AG04450 (cell line): ENCODE measurements at places on chromosomes 2 and 18.

DNA sequence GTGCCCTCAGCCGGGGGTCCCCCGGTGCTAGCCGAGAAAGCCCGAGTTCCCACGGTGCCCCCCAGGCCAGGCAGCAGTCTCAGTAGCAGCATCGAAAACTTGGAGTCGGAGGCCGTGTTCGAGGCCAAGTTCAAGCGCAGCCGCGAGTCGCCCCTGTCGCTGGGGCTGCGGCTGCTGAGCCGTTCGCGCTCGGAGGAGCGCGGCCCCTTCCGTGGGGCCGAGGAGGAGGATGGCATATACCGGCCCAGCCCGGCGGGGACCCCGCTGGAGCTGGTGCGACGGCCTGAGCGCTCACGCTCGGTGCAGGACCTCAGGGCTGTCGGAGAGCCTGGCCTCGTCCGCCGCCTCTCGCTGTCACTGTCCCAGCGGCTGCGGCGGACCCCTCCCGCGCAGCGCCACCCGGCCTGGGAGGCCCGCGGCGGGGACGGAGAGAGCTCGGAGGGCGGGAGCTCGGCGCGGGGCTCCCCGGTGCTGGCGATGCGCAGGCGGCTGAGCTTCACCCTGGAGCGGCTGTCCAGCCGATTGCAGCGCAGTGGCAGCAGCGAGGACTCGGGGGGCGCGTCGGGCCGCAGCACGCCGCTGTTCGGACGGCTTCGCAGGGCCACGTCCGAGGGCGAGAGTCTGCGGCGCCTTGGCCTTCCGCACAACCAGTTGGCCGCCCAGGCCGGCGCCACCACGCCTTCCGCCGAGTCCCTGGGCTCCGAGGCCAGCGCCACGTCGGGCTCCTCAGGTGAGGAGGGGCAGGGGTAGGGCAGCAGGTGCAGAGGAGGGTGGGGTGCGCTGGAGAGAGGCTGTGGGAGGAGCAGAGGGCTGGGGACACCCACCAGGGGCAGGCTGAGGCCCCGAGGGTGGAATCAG lies 14.1 kb upstream of the GMPPA start:
- no peak for DNase-seq

GRCh38 chr18:10557085-10557677 lies 31.4 kb downstream of the NAPG start:
- DNase-seq: no peak

GRCh38 chr18:57446322-57446721 lies 11.1 kb downstream of the ONECUT2 start:
- DNase-seq: no peak

DNA sequence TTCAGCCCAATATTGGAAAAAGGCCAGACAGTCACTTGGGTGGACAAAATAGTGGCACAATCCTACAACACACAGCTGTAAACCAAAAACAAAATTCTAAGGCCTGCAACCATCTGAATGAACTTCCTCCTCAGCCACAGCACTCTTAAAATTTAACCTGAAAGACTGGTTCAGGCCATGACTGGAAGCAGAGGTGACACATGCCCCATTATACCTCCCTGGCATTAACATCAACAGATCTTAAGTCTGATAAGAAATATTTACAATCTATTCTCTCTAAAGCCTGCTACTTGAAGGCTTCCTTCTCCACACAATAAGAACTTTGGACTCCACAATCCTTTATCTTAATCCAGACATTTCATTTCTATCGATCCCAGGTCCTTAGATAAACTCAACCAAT lies 192.4 kb upstream of the LRP1B start:
- no peak for DNase-seq

DNA sequence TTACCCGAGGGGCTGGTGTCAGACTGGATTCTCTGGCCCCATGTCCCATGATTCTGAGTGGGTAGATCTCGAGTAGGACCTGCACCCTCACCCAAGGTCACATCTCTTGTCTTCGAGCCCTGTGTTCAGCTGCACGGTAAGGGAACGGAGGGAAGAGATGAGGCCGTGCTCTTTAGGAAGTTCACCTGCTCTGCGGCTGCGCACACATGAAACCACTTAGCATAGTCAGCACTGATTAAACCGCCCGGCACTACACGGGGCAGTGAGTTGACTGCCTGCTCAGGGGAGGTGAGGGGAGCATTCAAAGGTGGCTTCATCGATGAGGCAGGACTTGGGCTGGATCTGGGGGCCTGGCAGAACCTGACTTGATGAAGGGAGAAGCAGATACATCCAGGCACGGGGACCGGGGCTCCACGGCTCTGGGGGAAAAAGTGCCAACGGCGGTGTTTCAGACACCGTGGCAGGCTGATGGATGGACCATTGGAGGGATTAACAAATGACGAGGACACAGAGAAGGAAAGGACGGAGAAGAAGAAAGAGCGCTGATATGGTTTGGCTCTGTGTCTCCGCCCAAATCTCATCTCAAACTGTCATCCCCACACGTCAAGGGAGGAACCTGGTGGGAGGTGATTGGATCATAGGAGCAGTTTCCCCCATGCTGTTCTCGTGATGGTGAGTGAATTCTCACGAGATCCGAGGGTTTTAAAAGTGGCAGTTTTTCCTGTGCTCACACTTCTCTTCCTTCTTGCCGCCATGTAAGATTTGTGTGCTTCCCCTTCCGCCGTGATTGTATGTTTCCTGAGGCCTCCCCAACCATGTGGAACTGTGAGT lies 248.6 kb downstream of the CYP26B1 start:
- no peak for DNase-seq

DNA sequence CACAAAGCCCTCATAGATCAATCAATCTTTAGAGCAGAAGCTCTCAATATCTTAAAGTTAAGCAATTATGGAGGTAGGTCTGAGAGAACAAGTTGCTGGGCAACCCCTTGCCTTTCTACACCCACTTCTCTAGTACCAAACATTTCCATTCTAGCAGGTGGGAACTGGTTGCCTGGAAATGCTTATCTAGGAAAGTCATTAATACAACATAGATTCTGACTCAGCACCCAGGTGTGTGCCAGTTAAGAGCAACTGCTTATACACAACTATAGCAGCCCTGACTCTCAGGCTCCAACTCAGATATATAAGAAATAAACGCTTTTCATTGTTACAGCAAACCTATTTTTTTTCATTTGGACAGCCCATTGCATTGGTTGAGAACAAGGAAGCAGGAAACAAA lies 237.7 kb downstream of the IRS1 start:
- DNase-seq: no peak

DNA sequence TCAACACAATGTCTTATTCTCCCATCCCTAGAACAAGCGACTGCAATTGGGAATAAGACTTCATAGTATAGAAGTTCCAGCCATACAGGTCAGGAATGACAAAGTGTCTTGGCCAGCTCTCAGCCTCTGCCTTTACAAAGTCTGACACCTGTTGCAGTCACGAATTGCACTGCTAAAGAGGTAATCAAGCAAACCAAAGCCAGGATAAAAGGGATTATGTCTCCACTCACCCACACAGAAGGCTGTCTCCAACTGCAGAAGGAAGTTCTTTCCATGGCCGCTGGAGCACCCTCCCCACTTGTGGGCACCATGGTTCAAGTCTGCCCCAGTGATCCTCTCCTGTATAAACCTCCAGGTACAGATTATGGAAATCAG lies 114.8 kb upstream of the PKDCC start:
- no peak for DNase-seq

DNA sequence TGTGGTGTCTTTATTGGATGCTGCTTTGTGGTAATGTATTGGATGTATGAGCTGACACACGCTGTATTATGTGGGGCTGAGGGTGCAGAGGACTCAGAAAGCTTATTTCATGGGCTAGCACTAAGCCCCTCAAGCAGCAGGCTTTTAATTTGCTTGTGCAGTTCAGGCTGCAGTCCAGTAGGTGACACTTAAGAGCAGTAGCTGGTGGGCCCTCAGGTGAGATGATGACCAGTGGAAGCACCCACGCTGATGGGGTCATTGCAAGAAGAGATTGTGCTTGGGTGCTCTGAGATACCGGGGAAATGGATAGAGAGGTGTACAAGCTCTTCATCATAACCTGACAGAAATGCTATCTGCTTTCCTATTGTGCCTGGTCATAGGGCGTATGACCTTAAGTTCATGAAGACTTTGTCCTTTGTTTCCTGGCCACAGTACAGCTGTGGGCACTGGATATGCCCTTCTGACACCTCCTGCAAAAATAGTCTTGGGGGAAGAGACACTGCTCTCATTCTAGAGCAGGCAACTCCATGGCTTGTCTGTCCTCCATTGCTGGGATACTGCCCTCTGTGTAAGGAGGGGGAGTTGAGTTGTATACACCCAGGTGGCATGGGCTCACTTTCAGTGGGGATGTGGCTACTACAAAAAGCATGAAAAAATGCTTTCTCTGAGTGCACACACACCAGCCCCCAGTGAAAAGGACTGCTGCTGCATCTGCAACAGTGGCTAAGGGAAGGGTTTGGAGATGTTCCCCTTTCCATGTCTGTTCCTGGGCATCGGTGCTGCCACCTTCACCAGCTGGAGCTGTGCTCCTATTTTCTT lies 205.7 kb upstream of the ZSWIM2 start:
- no peak for DNase-seq

- no peak for DNase-seq
Measured at GRCh38 chr2:159516241-159516758, 100.0 kb downstream of the BAZ2B start.

- peak; percentile 24 for DNase-seq
Measured at GRCh38 chr18:57925706-57926105, 118.3 kb upstream of the NEDD4L start.

DNA sequence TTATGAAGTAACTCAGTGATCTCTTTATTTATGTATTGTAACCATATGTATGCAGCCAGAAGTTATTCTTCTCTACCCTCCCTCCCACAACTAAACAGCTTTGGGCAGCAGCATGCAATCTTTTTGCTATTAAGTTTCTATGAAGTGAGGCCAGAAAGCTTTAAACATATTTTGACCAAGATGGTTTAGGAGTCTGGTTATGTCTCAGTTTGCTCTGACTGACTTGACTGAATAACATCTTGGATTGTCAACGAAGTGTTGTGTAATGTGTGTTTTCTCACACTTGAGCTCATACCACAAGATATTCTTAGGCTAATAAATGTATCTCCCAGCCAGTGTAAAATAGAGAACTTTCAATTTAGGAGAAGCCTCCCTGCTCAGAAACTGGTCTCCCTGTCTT lies 104.3 kb downstream of the TTC27 start:
- no peak for DNase-seq

- DNase-seq: no peak
Measured at GRCh38 chr18:49494660-49495059, 7.6 kb upstream of the C18orf32 start.

DNA sequence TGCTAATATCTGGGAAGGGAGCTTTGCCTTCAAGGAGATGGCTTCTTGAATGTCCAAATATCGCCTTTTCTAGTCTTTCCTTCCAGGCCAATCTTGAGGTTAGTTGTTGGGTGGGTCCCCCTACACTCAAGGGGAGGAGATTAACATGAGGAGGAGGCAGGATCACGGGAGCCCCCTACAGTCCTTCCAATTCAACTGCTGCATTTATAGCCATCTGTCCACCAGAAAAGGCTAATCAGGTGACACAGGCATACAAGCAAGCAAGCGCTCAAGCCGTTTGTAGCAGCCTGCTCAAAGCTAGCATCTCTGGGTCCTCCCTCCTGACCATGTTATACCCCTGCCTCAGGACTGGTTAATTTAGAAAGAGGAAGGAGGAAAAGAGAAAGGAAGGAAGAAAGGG lies 87.6 kb downstream of the MRPS9 start:
- no peak for DNase-seq

DNA sequence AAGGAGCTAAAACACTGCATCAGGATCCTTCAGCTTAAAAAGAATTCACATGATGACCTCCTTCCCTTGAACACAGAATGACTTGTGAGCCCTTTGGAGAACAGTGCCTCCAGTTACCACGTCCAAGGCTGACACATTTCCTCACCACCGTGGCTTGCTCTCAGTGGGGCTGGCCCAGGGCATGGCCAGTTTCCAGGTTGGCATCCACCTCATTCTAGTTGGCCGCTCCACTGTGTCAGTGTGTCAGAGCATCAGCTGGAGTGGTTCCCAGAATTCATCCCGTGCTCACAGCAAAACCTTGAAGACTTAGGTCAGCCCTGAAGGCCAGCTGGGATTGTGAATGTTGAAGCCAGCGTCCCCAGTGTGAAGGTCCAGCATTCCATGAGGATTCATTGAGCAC lies 158.5 kb downstream of the INSIG2 start:
- no peak for DNase-seq

DNA sequence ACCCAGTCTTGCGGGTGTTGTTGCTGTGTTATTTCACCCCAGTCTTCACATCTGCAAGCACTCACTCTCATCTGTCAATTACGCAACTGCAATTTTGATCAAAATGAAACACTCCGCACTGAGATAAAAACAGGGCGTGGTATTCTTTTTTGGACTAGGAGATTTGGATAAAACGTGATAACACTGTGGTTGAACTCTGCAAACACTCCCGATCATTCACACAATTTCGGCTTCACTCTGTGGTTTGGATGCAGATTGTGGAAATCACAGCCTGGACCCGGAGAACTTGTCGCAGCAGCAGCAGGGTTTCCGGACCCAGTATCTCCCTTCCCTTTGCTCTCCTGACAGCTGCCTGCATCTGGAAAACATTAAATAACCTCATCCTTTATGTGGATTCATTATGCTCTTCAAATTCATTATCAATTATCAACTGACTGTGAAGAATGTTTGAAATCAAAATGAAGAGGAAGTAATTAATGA lies 49.4 kb upstream of the APCDD1 start:
- no peak for DNase-seq

GRCh38 chr2:219060821-219061791 lies at the start of gene IHH:
Gene IHH, minus strand, starts transcription at chr2:219060921. Its CDS starts 454 bp downstream, at chr2:219060467.
- DNase-seq: no peak

- no peak for DNase-seq
Measured at GRCh38 chr2:183029219-183029618, 9.0 kb downstream of the NCKAP1 start.

- no peak for DNase-seq
Measured at GRCh38 chr2:110688594-110689091, 10.8 kb upstream of the BUB1 start.

DNA sequence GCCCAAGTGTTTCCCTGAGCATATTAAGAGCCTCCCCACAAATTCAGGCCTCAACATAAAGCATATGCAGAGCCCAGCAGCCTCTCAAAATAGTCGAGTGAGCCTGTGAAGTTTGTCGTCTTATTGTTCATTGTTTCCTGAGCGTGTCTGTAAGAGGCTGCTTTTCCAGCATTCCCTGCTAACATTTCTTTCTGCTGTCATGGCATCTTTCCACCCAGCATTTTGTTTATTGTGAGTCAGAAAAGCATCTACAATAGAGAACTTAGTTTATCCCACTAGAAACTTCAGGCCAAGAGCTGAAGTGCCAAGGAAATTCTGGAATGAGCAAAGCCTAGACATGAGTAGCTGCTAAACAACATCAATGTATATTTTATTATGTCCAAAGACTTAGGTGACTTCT lies 46.3 kb upstream of the STAM2 start:
- peak; percentile 29 for DNase-seq

DNA sequence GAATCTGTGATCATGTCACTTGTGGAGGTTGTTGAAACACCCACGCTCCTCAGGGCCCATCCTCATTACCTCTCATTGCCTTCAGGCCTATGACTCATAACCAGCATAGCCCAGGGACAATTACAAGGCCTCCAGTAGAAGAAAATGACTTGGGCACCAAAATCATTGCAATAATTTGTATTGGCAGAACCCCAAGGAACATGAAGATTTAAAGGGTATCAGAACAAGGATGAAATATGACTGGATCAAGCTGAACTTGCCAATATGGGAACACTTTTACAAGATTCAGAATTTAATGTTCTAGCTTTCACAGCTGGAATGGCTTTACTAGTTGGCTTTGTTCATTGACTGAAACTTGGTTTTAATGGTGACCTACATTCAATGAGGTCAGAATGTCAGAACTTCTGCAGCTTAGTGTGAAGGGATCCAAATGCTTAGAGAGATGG lies 156.4 kb downstream of the COPS8 start:
- no peak for DNase-seq
